GM23248 (cell line): ENCODE measurements at places on chromosomes 5 and 9. TPM values are rescaled to one million over a fixed set of nuclear protein-coding genes. Genes with fewer than 3 reads are reported as not detected.

The RANBP3L gene
- not detected in 2 replicates for polyA plus RNA-seq

The FAM169A gene
- 0.08 TPM in 1 of 2 replicates, not detected in the other for polyA plus RNA-seq

The SLC2A8 gene
- 8.7 and 9.6 TPM in 2 replicates for polyA plus RNA-seq

The SPINK5 gene
- not detected in 2 replicates for polyA plus RNA-seq

The RANBP17 gene
- polyA plus RNA-seq, result 2.3 and 3.7 TPM in 2 replicates

The LCN1 gene
- not detected in 2 replicates for polyA plus RNA-seq

The MAP1B gene
- 261 and 267 TPM in 2 replicates for polyA plus RNA-seq

The JAKMIP2 gene
- 0.11 and 0.23 TPM in 2 replicates for polyA plus RNA-seq

The CDH6 gene
- 4.1 and 4.2 TPM in 2 replicates for polyA plus RNA-seq

The CYSRT1 gene
- polyA plus RNA-seq, result 0.24 and 0.75 TPM in 2 replicates

The LURAP1L gene
- 25.5 and 26.8 TPM in 2 replicates for polyA plus RNA-seq

The TARS1 gene
- 244 and 247 TPM in 2 replicates for polyA plus RNA-seq

The GABRB2 gene
- not detected in 2 replicates for polyA plus RNA-seq

The OLFM1 gene
- polyA plus RNA-seq, result 31.4 TPM in 2 replicates

The SLC34A3 gene
- not detected in 2 replicates for polyA plus RNA-seq

The PCDHA9 gene
- polyA plus RNA-seq, result 0.04 TPM in 1 of 2 replicates, not detected in the other

The TTC23L gene
- polyA plus RNA-seq, result not detected in 2 replicates

The TOR1B gene
- 34.5 and 37.9 TPM in 2 replicates for polyA plus RNA-seq

The PDE8B gene
- polyA plus RNA-seq, result 0.33 and 0.40 TPM in 2 replicates

The KIF12 gene
- not detected in 2 replicates for polyA plus RNA-seq

The SLC46A2 gene
- 0.10 TPM in 1 of 2 replicates, not detected in the other for polyA plus RNA-seq

The SYK gene
- 0.18 TPM in 1 of 2 replicates, not detected in the other for polyA plus RNA-seq

The ATP10B gene
- polyA plus RNA-seq, result not detected in 2 replicates
